ENCODE measurements at places on chromosomes 5 and 9.

- DNase-seq, result no peak
Measured at GRCh38 chr5:76782444-76782843, 36.4 kb upstream of the F2RL1 start.

DNA sequence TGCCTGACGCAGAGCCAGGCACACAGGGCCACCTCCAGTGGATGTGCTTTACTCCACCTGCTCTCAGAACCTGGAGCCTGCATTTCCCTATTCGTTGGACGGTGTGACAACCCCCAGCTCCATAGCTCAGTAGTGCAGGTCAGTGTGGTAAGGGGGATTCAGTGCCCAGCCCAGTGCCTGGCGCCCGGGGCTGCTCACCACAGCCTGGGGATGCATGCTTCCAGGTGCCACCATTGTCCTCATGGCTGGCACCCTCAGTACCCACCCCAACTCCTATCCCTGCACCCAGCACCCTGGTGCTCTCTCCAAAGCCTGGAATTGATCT is 32.8 kb upstream of the ADAMTS2 start:
- no peak for DNase-seq

GRCh38 chr5:95177456-95177855 is 107.4 kb downstream of the MCTP1 start:
- no peak for DNase-seq

GRCh38 chr5:58491216-58491892 is at the start of gene GAPT:
Gene GAPT, plus strand, starts transcription at chr5:58491435. Its CDS starts 3,102 bp downstream, at chr5:58494537.
- DNase-seq, result no peak

DNA sequence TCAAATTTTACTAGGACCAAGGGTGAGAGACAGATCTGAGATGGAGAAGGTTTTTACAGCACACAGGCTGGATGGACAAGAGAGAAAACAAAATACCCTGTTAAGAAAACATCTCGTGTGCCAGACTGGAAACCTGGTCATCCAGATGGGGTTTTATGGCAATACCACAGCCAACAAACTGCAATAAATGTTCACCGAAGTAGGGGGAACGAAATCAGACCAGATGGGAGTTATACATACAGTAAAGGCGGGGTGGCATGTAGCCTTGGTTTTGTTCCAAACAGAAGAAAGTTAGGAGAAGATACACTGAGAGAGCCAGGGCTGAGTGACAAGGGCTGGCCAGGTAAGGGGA is 63.3 kb downstream of the DCP2 start:
- no peak for DNase-seq

DNA sequence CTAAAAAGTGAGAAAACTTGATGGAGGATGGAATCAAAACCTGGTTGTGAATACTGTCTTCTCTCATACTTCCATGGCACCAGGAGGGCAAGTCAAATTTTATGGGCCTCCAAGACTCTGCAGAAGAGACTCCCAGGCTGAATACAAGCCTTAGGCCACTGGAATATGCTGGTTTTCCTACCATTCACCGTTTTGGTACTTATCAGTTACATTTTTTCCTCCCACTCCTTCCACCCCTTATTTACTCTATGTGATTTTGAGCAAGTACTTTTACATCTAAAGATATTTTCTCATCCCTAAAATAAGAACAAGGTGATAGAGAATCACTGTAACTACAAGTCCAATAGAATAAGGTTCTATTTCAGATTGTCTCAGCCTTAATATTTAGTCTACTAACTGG is 8.0 kb upstream of the LIX1 start:
- no peak for DNase-seq

- no peak for DNase-seq
Measured at GRCh38 chr5:31890046-31890445, 251.1 kb downstream of the PDZD2 start.

DNA sequence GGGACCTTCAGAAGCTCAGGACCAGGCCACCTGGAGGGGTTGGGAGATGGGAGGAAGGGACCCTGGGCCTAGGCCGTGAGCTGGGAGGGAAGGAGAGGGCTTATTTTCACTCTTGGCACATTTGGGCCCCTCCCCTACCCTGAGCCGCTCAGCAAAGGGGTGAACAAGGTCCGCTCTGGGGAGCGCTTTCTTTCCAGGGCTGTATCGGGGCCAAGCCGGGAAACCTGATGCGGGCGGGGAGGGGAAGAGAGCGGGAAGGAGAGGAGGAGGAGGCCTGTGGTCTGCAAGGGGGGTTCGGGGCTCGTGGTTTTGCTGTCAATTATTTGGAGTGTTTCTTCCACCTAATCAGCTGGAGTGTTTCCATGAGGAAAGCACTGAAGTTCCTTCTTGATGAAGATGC is 62.7 kb upstream of the RXRA start:
- no peak for DNase-seq

- DNase-seq, result no peak
Measured at GRCh38 chr9:98373609-98374008, 118.2 kb upstream of the TBC1D2 start.

- no peak for DNase-seq
Measured at GRCh38 chr5:40494631-40495236, 185.0 kb upstream of the PTGER4 start.

GRCh38 chr9:110261632-110262031 is 5.3 kb upstream of the TXN start:
- no peak for DNase-seq

DNA sequence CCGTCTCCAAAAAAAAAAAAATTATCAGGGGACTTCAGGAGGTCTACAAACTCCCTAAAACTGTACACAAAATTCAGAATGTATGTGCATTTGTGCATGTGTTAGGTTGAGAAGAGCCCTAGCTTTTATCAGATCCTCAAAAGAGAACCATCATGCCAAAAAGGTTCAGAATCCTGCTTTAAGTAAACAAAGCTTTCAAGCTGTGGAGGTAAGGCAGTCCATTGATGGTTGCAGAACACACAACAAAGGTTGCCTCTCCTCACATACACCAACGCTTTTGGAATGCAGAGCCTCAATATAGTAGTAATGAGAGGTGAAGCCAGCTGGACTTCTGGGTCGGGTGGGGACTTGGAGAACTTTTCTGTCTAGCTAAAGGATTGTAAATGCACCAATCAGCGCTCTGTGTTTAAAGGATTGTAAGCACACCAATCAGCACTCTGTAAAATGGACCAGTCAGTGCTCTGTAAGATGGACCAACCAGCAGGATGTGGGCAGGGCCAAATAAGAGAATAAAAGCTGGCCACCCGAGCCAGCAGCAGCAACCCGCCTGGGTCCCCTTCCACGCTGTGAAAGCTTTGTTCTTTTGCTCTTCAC is 57.9 kb upstream of the RNF38 start:
- no peak for DNase-seq

GRCh38 chr9:99092643-99093491 is 12.0 kb upstream of the TGFBR1 start:
- no peak for DNase-seq

GRCh38 chr9:85914108-85914507 is 26.8 kb upstream of the NAA35 start:
- DNase-seq, result no peak

GRCh38 chr9:17625644-17626388 is 47.0 kb downstream of the SH3GL2 start:
- DNase-seq, result no peak

GRCh38 chr5:98179791-98180755 is 593.4 kb upstream of the RGMB start:
- DNase-seq, result no peak

GRCh38 chr5:86404256-86404655 is 213.5 kb upstream of the COX7C start:
- DNase-seq, result no peak

- DNase-seq, result no peak
Measured at GRCh38 chr5:135718151-135718550, 116.3 kb upstream of the SLC25A48 start.

GRCh38 chr5:119694284-119694683 is 64.9 kb downstream of the FAM170A start:
- DNase-seq, result no peak

DNA sequence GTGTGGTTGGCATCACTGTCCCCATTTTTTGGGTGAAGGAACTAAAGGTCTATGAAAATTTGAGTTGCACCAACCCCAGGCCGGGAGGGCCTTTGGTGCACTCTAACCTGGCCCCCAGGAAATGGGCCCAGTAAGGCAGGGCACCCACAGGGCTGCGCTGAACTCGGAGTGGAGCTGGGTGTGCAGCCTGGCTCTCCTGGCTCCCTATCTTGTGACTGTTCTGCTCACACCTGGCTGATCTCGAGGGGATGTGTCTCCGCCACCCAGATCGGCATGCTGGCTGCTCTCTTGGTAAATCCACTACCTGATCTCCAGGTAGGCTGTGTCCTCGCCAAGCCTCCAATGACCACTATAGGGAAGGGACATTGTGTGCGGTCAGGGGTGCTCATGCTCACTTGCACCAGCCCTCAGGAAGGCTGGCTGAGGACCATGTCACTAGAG is 259.8 kb downstream of the NSG2 start:
- DNase-seq, result no peak

GRCh38 chr5:60248901-60249300 is 355.4 kb upstream of the PDE4D start:
- no peak for DNase-seq

DNA sequence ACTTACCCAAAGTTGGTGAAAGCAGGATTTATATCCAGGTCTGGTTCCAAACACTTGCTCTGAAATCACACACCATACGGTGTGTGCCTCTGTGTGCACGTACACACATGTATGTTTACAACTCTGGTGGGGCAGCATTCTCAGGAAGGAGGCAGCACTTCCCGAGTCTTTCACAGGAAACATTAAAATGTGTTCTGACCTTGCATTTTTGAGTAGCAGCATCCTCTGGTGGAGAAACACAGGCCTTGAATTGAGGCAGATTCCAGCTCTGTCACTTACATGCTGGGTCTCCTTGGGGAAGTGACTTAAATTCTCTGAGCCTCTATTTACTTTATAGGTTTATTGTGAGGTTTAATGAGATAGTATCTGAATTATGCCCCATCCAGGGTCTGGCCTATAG is 126.4 kb downstream of the RGS3 start:
- no peak for DNase-seq

- DNase-seq, result no peak
Measured at GRCh38 chr5:82068723-82069122, 96.9 kb downstream of the ATG10 start.

DNA sequence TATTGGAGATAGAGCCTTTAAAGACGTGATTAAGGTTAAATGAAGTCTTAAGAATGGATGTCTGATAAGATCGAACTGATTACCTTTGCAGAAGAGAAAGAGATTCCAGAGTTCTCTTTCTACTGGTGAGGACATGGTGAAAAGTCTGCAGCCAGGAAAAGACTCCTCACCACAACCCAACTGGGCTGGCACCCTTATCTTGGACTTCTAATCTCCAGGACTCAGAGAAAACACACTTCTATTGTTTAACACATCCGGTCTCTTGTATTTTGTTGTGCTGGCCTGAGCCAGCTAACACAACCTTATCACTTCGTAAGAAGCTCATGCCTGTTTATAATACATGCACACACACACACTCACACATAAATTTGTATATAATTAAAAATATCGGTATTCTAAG is 489.1 kb downstream of the PRDM9 start:
- DNase-seq, result no peak

DNA sequence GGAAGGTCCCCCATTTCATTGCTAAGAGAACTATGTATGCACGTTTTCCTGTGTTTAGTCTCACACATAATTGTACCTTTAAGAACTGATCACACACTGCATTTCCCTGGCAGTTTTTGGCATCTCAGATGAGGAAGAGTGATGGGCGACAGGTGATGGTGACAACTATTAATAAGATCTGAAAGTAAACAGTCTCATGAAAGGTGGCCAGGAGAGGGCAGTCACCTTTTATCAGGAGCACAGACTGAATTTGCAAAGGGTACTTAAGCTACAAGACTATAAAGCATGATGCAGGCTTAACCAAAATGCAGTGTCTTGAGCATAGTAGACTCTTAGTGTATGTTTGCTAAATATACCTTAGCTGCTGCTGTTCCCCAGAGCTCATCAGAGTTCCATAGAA is 91.5 kb downstream of the GHR start:
- no peak for DNase-seq

DNA sequence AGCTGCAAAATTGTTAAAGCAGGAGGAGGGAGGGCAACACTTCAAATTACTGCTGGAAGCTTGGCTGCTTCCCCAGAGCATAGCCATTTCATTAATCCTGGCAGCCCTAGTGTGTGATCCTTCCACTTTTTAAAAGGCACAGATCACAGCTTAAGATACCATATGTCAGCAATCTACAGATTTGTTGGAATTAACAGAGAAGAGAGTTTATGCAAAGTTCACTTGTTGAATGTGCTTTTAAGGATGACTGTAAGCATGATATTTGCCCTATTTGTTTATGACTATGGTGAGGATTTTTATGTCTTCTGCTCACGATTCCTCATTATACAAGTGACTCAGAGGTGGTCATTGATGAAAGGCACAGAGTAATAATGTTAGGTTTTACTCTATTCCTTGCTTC is 156.0 kb upstream of the CDKN2B start:
- no peak for DNase-seq
